AG04450 (cell line): ENCODE measurements at places on chromosomes 6 and 20.

DNA sequence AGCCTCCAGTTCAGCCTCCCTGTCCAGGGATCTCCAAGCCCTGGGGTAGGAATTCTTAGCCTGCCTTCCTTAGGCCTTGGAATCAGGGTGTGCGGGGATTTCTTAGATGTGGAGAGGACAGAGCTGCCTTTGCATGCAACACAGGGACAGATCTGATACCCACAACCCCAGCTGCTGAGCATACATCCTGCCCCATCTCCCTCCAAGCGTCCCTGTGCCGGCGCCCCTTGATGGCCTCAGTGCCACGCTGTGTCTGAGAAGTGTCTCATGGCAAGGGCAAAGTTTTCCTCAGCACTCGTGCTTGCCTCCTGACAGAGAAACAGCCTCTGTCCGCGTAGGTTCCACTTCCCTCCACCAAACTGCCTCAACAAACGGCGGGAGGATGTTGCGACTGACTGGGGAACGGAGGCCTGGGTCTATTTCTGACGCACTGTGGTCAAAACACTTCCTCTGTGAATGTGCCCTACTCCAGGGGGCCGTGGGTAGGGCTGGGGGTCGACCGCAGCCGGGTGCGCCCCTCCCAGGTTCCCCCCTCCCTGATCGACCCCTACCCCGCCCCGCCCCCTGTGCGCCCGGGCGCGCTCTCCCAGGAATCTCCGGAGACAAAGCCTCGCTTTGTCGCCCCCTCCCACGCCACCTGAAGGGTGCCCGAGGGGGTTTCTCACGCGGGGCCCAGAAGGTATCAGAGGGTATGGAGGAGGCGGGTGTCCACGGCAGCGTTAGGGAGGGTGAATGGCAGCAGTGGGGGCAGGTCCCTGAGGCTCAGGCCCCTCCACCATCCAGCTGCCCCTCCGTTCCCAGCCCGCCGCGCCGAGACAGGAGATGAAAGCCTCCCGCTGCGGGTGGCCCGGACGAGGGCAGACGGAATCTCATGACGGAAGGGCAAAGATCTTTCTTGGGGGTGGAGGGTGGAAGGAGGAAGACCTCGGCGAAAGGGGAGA lies 806 bp downstream of the MICAL1 start:
- DNase-seq: no peak

GRCh38 chr6:113292646-113293422 lies 564.3 kb upstream of the MARCKS start:
- DNase-seq: no peak

DNA sequence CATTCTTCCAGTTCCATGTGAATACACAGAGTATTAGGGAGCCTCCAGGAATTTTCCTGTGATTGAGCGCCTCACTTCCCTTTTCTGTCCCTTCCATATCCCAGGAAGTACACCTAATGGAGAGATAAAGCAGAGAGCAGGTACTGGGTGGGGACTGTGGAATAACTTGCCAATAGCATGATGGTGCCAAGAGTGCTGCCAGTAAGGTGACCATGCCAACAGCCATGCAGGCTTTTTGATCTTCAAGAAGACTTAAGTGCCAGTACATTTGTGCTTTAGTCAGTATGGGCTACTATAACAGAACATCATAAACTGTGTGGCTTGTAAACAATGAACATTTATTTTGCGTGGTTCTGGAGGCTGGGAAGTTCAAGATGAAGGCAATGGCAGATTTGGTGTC lies 160.2 kb upstream of the RIMS1 start:
- no peak for DNase-seq

DNA sequence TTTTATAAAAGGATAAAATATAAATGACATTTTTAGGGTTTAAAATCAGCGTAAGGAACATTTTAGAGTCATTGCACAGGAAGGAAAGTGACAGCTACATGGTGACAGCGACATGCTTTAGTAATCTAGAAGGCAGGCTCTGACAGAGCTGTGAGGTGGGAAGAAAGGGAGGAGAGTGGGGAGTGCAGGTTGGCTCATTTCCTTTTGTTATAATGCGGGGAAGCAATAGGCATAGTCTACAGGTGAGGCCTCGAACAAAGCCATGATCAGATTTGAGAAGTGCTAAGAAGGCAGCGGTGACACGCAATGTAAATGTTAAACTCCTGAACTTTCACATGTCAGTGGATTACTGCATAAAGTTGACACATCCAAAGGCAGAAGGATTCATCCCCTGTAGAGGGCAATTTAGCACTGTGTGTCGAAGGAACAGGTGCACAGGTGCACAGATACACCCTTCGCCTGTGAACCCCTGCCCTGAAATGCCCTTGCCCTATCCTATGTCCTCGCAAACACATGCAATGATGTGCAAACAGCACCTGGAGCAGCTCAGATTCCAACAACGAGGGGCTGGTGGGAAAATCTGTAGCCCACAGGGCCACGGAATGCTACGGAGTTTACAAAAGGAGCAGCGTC lies 32.4 kb upstream of the SMOC2 start:
- DNase-seq: no peak

DNA sequence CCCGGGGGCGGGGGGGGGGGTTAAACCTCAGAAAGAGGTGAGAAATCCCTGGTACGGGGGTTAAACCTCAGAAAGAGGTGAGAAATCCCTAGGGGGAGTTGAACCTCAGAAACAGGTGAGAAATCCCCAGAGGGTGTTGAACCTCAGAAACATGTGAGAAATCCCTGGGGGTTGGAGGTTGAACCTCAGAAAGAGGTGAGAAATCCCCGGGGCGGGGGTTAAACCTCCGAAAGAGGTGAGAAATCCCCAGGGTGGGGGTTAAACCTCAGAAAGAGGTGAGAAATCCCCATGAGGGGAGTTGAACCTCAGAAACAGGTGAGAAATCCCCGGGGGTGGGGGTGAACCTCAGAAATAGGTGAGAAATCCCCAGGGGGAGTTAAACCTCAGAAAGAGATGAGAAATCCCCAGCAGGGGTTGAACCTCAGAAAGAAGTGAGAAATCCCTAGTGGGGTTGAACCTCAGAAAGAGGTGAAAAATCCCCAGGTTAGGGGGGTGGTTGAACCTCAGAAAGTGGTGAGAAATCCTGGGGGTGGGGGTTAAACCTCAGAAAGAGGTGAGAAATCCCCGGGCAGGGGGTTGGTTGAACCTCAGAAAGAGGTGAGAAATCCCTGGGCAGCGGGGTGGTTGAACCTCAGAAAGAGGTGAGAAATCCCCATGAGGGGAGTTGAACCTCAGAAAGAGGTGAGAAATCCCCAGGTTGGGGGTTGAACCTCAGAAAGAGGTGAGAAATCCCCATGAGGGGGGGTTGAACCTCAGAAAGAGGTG lies 87.4 kb downstream of the PLG start:
- no peak for DNase-seq

- DNase-seq: no peak
Measured at GRCh38 chr6:43946641-43947363, 176.8 kb downstream of the VEGFA start.

- DNase-seq: no peak
Measured at GRCh38 chr6:41607736-41608135, 30.5 kb upstream of the MDFI start.
